NCI-H2171 (cell line): ENCODE measurements at places on chromosomes 2 and 18.

DNA sequence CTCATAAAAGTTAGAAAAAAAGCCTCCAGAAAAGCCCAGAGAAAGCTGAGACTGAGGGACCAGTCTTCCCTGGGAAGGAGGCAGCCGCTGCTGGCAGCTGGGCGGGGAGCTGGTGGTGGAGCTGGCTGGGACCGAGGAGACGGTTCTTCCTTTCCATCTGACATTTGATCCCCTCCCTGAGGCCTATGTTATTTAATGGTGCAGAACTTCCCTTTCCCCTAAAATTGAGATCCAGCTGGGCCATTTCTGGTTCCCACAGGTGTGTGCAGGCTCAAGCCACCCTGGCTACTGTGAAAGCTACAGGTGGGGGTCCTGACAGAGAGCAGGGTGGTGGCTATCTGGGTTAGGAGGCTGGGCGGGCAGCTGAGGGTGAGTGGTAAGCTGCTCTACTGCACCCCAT lies 81.5 kb upstream of the FZD7 start:
- peak; percentile 84 for DNase-seq

DNA sequence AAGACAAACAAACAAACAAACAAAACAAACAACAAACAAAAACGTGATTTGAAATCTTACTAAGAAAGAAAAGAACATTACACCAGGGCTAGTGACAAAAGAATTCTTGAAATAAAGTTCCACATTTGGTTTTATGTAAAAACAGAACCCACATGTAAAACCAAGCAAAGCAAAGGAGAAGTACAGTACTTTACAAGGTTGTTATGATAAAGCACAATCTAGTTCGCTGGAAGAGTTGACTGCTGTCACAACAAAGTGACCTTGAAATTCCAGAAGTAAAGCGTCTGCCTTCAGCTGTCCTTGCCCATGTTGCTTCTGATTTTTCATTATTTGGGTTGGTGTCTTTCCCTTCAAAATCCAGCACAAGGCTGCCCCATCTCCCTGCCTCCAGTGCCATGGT lies 94.8 kb upstream of the CYRIA start:
- no peak for DNase-seq

GRCh38 chr18:8084160-8084559 lies 517.0 kb downstream of the PTPRM start:
- DNase-seq = no peak

DNA sequence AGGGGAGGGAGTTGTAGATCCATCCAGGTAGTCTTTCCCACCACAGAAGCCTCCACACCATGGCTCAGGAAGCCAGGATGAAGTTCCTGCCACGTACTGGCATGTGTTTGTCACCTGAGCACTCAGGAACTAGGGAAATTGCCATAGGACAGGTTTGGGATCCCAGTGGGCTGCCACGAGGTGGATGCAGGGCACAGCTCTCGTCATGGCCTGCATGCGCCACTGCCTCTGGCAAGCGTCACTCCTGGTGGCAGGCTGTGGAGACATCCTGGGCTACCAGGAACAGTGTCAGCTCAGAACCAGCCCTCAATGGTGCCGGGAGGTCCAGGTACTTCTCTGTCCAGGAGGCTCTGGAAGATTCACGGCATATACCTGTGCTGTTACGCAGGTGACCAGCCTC lies 3.8 kb downstream of the ARHGEF4 start:
- DNase-seq = no peak

DNA sequence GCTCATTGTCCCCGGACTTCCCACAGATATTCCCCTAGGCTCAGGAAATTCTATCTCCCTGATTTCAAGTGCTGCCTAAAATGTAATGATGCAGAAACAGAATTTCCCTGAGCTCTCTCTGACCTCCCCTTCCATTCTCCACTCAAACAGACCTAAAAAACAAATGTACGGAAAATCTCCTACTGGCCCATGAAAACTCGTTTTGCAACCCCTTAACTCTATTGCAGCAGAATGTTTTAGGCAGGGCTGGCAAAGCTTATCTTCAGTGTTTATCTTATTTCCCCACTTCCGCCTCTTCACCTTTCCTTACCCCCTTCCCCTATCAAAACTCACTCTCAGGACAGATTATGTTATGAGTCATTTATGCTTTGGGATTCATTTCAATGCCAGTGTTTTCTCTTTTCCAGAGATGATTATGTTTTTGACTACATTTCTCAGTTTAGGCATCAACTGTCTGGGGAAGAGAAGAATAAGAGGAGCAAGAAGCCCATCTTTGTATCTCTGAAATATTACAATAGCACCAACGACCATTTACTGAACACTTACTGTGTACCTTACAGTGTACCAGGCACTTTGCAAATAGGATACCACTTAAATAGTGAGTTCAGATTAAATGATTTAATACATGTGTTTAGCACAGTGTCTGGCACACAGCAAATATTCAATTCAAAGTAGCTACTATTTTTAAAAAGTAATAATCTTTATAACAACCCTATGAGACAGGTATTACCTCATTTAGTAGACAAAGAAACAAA lies 53.9 kb upstream of the STPG4 start:
- no peak for DNase-seq

GRCh38 chr2:173446722-173447121 lies 92.0 kb downstream of the CDCA7 start:
- DNase-seq = no peak

DNA sequence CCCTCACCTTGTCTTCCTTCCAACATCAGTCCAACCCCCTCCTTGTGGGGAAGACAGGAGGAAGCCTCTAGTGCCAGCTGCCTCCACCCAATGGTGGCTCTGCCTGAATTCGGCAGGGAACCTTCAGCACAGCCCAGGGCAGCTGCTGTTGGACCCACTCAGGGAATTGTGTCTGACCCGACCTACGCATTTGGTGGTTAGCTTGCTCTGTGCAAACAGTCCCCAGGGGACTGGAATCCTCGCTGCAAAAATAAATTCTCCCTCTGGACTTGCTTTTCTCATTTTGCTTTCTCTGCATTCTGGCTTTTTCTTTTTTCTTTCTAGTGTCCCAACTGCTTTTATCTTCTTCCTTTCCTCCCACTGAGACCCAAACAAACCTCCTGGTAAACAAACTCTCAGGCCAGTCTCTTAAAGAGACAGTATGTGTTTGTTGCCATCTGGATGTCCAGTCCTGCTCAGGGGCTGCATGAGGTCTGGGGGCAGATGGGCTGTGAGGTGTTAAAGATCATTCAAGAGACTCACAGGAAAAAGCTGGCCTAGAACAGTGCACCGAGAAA lies 137.7 kb upstream of the HAAO start:
- peak; percentile 29 for DNase-seq

GRCh38 chr2:10094271-10094814 lies 14.1 kb upstream of the CYS1 start:
- DNase-seq = no peak

DNA sequence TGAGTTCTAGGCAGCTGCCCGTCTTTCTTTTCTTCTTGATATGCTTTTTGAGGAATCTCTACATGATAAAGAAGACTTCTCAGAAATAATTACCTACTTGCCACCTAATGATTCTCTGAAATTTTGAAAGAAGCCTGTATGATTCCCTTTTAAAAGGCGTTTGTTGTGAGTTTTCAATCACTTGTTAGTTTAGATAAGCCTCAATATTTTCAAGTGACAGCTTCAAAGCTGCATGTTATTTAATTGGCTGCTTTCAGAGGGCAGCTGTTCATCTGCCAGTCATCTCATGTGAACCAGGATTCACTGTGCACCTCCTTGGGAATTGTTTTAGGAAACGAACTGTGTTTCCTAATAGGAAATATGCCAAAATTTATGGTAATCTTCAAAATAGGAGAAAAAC lies 938.1 kb downstream of the CPS1 start:
- DNase-seq = peak; percentile 39

DNA sequence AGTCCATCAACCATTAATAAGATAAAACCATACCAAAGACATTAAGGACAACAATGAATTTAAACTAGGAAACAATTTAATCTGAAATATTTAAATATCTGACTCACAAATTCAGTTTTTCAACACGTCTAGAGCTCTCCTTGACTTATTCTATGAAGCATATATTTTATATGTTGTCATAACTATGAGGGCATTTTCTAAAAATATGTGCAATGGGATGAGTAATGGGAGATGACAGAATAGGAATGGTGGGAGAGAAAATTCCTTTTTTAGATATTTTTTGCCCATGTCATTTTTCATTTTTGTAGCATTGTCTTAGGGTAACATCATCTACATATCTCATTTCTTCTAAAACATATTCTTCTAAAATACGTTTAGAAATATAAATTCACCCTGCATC lies 79.2 kb upstream of the CDH2 start:
- DNase-seq = no peak

DNA sequence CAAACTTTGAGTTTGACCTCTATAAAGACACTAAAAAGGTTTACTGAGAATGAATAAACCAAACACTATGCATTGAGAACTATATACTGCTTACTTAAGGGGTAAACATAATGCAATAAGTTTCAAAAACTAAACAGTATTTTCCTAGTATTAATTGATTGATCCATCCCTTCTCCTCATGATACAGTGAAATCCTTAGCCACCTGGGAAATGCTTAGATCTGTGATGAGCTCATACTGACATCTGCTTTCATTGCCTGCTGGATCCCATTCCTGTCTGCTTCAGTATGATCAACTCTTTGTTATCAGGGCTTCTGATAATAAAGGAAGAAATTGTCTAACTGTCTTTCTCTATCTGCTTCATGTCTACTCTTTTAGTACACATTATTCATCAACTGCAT lies 74.9 kb upstream of the UBE2E3 start:
- DNase-seq = peak; percentile 32

DNA sequence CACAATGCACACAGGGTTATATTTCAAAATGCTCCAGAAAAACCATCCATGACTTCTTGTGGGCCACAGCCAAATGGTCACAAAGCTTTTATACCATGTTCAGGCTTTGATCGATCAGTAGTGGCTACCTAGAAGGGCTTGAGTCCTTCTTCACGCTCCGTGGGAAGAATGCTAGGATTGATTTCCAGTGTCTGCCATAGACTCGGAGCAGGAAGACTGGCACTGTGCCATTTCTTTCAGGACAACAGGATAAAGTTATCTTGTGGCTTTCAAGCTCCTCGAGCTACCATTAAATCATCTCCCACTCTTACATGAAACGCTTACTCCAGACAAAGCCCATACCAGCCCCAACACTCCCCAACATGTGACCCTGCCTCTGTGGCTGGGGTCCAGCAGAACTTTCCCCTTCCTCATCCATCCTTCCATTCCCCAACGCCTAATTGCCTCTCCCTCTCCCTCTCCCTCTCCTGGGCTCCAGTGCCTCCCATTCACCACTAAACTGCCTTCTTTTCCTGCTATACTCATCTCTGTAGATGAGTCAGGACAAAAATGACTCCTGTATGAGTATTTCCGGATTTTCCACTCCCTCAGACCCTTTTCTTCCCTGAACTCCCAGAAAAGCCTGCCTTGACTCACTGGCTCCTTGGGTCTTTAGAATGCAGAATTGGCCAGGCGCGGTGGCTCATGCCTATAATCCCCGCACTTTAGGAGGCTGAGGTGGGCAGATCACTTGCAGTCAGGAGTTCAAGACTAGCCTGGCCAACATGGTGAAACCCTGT lies 40.9 kb downstream of the ADD2 start:
- no peak for DNase-seq

- DNase-seq = no peak
Measured at GRCh38 chr2:151862700-151863099, 34.5 kb upstream of the ARL5A start.
